ENCODE measurements at places on chromosomes 3 and 15.

DNA sequence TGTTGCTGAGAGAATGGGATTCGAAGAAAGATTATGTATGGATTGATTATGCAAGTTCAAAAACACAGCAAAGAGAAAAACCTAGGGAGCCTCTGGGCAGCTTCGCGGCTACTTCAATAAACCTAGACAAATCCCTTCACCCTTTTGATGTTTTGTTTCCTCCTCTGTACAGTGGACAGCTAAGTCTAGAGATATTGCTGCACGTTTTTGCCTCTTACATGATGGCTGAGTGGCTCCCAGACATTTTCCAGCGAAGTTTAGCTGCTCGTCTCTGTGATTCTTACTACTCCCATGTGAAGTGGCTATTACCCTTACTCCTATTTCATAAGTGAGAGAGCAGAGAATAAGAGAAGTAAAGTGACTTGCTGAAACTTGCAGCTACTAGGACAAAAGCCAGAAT is 695.0 kb upstream of the GRM7 start:
- no peak for DNase-seq

DNA sequence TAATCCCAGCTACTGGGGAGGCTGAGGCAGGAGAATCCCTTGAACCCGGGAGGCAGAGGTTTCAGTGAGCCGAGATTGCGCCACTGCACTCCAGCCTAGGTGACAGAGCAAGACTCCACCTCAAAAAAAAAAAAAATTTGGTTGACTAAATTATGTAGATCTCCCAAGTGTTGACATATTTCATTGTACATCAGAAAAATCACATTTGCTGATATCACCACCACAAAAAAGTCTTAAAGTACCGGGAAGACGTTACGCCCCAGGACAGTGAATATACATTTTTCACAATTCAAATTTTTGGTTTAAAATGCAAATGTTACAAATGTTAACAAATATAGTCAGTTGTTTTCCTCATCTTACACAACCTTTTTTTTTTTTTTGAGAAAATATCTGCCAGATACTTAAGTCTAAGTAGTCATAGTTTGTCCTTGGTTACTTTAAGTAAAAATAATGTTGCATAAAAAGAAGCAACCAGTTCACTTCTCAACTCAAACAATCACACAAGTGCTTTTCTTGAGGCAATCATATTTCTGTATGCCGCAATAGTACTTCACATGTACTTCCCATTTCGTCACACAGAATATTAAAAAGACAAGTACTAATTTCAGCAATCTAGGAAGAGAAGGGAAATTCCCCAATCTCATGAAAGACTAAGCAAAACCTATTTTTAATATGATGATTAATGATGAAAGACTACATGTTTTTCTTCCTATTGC is 41.0 kb upstream of the TCF12 start:
- no peak for DNase-seq

DNA sequence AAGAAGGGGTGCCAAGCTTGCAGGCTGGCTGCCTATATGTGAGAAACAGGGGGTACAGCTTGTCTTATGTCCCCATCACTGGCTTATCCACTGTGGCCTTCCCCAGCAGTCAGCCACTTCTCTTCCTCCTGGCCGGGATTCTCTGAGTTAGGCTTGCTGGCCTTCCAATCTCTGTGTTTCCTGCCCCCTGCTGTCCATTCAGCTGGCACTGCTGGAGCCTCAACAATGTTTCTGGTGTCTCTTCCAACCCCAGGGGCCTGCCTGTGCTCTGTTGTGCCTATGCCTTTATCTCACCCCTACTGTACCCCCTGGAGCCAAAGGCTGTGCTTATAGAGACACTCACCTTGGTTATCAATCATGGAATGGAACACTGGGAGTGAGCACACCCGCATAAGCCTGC is 36.5 kb downstream of the ANAPC13 start:
- peak; percentile 58 for DNase-seq

GRCh38 chr3:66326340-66326739 is 105.5 kb downstream of the SLC25A26 start:
- no peak for DNase-seq

GRCh38 chr15:29538044-29538443 is 268.4 kb upstream of the NSMCE3 start:
- no peak for DNase-seq

DNA sequence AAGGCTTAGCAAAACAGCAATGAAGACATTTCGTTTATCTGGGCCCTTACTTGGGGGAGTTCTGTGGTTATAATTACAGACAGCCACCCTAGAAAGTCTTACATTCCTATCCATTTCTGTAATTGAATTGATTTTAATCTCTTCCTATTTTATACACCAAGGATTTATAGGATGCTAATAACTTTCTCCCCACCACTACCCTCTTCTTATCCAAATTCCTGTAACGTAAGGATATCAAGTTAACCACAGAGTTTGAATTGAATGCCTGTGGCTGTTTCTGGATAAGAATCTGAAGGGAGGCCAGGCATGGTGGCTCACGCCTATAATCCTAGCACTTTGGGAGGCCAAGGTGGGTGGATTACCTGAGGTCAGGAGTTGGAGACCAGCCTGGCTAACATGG is 78.6 kb downstream of the MLH1 start:
- DNase-seq: no peak

DNA sequence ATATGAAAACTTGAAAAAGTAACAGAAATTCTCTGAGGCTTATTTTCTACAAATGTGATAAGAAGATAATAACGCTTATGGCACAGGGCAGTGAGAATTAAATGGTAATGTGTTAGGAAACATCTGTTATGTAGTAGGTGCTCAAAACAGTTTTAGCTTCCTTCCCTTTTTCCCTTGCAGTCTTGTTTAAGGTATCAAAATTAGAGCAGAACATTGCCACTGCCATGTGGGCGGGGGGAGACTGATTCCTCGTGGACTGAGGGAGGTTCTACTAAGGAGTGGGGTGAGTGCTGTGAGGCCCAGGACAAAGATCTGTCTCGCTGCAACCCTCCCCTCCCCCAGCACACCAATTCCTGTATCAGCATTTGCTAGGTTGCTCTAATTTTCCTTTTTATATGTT is 702.4 kb downstream of the TUSC7 start:
- peak; percentile 19 for DNase-seq

- no peak for DNase-seq
Observed at GRCh38 chr3:54831112-54831511, 96.7 kb downstream of the LRTM1 start.

DNA sequence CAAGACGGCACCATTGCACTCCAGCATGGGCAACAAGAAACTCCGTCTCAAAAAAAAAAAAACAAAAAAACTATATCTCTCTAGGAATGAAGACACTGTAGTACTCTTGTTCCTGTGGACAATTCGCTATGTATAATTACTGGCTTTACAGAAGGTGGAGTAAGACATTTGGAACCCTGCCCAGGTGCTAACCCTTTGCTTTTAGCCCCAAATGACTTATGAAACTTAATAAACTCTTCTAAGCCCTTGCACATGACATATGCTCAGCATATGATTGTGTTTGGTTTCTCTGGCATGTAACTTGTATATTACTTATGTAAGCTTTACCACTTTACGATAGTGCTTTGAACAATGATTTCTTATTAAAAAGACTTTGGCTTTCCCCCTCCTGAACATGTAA is 27.3 kb upstream of the PRTG start:
- DNase-seq: no peak

GRCh38 chr3:98699132-98699531 is 64.0 kb upstream of the ST3GAL6 start:
- DNase-seq: no peak

GRCh38 chr15:76678766-76679165 is 226.4 kb downstream of the SCAPER start:
- DNase-seq: no peak

DNA sequence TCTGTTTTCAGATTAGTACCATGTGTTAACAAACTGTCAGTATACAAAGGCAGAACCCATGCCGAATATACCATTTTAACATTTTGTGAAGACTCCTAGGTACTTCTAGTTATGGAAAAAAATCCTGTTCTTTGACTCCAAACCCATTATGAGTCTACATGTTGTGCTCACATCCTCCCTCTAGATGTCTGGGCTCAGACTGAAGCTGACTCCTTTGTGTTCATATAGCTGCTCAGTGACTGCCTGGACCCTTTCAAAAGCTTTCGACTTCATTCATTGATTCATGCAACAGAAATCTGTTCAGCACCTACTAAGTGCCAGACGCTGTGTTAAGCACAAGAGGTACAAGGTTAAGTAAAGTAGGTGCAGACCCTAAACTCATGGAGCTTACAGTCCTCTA is 60.5 kb downstream of the MEGF11 start:
- no peak for DNase-seq

GRCh38 chr3:25558121-25558520 is 106.6 kb downstream of the TOP2B start:
- no peak for DNase-seq

DNA sequence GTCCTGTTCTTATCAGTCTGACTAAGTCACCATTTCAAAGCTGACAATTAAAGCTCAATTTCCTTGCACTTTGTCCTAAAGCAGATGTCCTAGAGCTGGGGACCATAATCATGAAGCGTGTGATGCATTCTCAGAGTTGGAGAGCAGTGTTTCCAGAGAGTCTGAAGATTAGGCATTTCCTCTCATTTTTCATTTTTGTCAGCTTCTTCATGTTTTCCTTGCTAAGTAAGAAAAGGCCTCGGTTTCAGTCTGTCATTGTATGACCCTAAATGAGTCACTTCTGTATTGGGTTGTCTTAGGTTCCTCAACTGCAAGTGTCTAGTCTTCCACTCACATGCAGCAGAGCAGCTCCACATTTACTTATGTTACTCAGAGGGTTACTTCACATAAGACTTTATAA is 257.2 kb upstream of the TPRG1 start:
- DNase-seq: no peak

- DNase-seq: no peak
Observed at GRCh38 chr3:157982359-157982758, 123.9 kb downstream of the SHOX2 start.

DNA sequence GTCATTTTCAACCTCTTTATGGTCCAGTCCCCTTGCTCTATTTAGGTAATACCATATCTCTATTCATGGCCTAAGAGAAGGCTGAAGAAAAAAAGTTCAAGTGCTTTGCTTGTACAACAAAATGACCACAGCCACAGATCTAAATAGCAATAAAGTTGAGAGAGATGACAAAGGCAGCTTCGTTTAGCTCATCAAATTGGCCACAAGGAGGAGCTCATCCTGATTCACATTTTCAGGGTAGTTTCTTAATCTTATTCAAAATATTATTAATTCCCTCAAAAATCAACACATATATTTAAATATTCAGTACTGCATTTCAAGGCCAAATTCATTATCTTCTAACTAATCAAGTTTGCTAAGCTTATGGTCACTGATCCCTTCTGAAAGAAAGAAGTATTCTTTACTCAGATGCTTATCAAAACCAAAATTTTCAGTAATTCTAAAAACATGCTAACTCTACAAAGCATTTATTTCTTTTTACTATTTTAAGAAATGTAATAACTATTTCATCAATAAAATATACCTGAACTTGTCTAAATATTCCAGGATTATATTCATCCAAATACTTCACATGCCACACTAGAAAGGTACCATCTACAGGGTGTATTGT is 85.5 kb downstream of the DMXL2 start:
- DNase-seq: no peak

GRCh38 chr3:160660902-160661301 is 16.1 kb upstream of the ARL14 start:
- no peak for DNase-seq

- no peak for DNase-seq
Observed at GRCh38 chr3:12461097-12461649, 23.1 kb upstream of the TSEN2 start.

Measured in posterior cingulate gyrus (tissue), 11 donors.